ENCODE measurements at places on chromosomes 7 and 10. TPM values are rescaled to one million over a fixed set of nuclear protein-coding genes. Genes with fewer than 3 reads are reported as not detected.

The C10orf53 gene
- not detected for total RNA-seq

The CDK6 gene
- 81.1 TPM for total RNA-seq

The OR2A5 gene
- not detected for total RNA-seq

The TCF7L2 gene
- total RNA-seq, result 4.0 TPM

The FAM20C gene
- total RNA-seq, result 8.2 TPM

The ZP3 gene
- 0.49 TPM for total RNA-seq

The ITGB8 gene
- 0.32 TPM for total RNA-seq

The PTPRE gene
- 28.8 TPM for total RNA-seq

The TYW1B gene
- 0.97 TPM for total RNA-seq
